CD4-positive, alpha-beta T cell treated with Interleukin-21 for 1 hour (primary cell): ENCODE measurements at places on chromosomes 7 and 10.
A peak's percentile ranks its signal among the peaks of the same experiment; 100 is the strongest.

DNA sequence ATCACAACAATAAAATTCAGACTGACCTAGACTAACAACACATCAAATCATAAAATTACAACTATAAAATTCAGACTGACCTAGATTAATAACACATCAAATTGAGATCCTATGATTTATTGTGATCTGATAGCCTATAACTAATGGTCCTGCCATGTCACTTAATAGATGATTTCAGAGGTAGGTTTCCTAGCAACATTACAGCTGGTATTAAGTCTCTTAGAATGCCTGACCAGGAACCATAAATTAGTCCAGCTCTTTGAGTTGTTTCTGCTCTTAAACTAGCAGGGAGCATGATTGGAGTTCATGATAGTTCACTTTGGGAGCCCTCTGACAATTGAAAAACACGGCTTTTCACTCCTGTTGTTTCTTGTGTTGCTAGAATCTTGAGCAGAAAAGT lies 318.9 kb downstream of the BMPER start:
- no peak for DNase-seq

DNA sequence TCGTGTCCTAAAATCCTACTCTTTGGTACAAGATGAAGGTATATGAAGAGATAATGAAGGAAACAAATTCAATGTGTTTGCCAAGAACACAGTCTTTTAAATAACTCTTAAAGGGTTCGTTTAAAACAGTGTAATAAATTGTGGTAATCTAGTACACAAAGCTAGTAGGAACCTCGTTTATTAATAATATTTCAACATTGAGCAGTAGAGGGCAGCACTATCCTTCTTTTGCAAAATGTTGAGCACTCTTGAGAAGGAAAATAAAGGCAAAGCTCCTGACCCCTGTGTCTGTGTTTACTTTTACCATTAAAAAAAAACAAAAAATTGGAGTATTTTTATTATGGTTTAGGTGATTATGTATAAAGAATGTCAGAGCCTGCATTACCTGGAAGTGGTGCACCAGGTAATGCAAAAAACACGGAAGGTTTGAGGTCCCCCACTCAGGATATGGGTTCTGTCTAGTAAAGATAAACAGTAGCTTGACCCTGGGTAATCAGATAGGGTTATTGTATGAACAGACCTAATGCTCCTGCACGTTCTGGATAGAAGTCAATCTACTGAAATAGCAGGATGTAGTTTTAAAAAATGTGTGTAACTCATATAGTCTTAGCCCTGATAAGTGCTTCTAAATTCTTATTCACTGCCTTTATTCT lies 5.7 kb upstream of the GOT1 start:
- peak; percentile 53 for DNase-seq

DNA sequence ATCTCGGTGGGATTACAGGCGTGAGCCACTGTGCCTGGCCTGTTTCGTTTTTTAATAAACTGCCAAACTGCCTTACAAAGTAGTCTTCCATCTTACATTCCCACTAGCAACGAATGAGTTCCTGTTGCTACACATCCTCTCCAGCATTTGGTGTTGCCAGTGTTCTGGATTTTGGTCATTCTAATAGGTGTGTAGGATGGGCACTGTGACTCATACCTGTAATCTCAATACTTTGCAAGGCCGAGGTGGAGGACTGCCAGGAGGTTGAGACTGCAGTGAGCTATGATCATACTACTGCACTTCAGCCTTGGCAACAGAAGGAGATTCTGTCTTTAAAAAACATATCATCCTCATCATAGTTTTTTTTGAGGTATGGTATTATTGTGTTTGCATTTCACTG lies 21.4 kb upstream of the RSBN1L start:
- DNase-seq: no peak

- DNase-seq: no peak
Observed at GRCh38 chr10:102167861-102168260, 15.7 kb downstream of the NOLC1 start.

GRCh38 chr7:37751096-37751495 lies 67.5 kb downstream of the GPR141 start:
- DNase-seq: no peak

DNA sequence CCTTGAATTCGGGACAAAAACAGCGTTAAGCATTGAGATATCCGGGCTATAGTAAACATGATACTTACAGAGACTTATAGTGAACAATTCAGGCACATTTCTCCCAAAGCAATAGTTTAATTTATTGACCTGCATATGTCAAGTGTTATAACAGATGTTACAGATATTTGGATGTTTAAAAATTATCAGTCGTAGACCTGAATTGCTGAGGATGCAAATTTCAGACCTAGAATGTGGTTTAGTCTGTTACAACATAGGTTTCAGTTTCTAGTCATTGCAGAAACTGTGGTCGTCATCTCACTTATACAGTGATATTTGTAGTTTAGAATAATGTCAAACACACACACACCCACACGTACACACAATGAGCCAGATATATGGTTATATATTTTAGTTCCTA lies 85.2 kb downstream of the VTI1A start:
- DNase-seq: peak; percentile 37

- DNase-seq: no peak
Observed at GRCh38 chr7:152579070-152579469, 96.9 kb downstream of the XRCC2 start.

DNA sequence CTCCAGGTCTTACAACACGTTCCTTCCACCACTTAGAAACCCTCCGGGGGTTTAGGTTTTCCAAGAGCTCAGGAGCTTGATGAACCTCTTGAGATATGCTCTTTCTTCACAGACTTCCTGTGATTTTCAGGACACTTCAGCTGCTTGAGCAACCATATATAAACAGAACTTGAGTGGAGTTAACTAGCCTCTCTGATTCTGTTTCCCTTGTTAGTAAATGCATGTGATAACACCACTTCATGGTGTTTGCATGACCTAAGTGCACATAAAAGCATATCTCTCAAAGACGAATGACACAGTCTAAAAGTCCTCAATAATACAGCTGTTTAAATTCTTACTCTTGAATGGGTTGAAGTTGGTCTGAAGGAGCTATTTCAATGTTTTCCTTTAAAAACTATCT lies 9.9 kb downstream of the PRR15 start:
- no peak for DNase-seq

- DNase-seq: no peak
Observed at GRCh38 chr10:119478811-119479341, 63.6 kb downstream of the RGS10 start.

- no peak for DNase-seq
Observed at GRCh38 chr7:30914596-30914995, 2.9 kb downstream of the AQP1 start.

DNA sequence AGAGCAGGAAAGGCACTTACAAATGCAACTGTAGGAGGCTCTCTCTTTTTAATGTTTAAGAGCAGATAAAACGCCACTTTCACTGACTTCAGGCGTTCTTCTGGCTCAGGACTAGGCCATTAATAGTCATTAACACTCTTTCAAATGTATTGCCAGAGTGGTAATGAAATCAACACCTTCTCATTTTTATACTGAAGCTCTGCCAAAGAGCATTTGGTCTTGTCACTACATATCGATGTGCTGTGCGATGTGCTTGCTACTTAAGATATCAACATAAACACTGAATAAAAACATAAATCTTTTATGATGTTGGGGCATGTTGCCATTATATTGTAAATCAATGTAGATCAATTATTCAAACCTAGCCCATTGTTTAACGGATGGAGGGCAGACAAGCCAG lies 634.7 kb downstream of the ARL4A start:
- no peak for DNase-seq

GRCh38 chr10:1488970-1489548 lies 248.3 kb downstream of the ADARB2 start:
- DNase-seq: no peak

DNA sequence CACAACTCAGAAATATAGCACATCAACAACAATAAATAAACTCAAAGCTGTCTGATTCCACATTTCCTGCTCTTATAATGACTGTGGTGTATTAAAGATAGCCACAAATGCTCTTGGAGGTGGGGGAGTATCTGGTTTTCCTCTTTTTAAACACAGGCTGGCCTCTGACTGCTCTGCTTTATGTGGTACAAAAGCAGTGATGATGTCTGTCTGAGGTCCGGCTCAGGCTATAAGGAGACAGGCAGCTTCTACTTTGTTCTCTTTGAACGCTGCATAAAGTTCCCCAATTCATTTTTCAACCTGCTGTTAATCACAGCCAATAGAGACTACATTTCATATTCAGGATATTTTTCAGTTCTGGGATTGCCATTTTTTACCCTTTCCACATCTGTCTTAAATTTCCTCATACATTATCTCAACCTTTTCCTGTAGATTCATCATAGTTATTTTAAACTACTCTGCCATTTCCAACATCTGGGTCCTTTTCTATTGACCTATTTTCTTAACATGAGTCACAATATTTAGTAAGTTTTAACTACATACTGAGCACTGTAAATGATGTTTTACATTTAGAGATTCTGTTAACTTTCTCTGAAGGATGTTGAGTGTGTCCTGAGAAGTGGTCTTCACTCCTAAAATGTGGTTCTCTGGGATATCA lies 64.9 kb downstream of the CRPPA start:
- DNase-seq: no peak

GRCh38 chr7:81506609-81507008 lies 263.2 kb downstream of the HGF start:
- DNase-seq: no peak

GRCh38 chr7:156751319-156751718 lies 110.7 kb downstream of the RNF32 start:
- DNase-seq: no peak

GRCh38 chr7:66642186-66642585 lies 13.5 kb downstream of the KCTD7 start:
- no peak for DNase-seq

GRCh38 chr7:86968618-86969017 lies 90.8 kb downstream of the ELAPOR2 start:
- DNase-seq: no peak

DNA sequence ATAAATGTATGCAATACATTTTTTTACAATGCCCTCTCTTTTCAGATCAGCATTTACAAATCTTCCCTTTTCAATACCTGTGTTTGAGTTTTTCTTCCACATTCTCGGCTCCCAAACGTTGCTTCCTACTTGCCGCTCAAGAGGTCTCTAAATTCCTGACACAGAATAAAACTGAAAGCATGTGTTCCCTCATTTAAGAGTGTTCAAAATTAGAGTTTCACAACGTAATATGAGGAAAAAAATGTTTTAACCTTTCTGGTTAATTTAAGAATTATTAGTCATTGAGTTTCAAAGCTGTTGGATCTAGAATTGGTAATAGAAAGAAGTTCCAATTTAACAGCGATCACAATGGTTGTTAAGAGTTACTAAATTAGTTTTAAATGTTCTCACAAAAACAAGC lies 100.4 kb downstream of the ARID5B start:
- no peak for DNase-seq

GRCh38 chr10:131656431-131656841 lies 244.4 kb upstream of the PPP2R2D start:
- DNase-seq: no peak

DNA sequence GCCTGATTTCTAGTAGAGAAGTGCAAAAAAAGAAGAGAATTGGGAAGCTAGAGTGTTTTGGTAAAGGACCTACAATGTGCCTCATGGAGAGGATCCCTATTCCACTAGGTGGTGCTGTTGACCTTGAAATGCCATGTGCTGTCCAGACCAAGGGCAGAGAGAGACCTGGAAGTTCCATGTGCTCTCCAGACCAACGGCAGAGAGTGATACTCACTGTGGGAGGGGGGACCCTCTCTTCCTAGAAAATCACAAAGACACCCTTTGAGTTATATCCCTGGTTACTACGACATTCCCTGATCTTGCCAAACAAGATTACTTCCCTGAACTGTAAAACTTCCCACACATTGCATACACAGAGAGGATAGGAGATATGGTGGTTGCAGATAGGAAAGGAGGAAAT lies 212.7 kb upstream of the ZNF804B start:
- DNase-seq: peak; percentile 8

GRCh38 chr7:3294432-3295100 lies 6.5 kb upstream of the SDK1 start:
- DNase-seq: no peak

DNA sequence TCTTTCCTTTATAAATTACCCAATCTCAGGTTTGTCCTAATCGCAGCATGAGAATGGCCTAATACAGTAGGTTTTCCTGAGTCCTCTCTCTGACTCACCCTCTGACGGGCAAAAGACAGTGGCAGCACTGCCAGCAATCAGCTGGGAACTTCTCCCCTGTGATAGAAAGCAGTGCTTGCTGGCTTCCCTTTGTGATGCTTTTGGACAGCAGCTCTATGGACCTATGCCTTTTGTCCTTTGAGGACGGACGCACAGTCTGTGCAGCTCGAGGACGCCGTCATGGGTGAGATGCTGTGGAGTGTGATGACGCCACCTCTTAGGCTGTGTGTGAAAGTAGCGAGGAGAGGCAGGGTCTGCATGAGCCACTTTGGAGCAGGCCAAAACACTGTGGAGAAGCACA lies 68.8 kb downstream of the KIAA1217 start:
- DNase-seq: no peak

DNA sequence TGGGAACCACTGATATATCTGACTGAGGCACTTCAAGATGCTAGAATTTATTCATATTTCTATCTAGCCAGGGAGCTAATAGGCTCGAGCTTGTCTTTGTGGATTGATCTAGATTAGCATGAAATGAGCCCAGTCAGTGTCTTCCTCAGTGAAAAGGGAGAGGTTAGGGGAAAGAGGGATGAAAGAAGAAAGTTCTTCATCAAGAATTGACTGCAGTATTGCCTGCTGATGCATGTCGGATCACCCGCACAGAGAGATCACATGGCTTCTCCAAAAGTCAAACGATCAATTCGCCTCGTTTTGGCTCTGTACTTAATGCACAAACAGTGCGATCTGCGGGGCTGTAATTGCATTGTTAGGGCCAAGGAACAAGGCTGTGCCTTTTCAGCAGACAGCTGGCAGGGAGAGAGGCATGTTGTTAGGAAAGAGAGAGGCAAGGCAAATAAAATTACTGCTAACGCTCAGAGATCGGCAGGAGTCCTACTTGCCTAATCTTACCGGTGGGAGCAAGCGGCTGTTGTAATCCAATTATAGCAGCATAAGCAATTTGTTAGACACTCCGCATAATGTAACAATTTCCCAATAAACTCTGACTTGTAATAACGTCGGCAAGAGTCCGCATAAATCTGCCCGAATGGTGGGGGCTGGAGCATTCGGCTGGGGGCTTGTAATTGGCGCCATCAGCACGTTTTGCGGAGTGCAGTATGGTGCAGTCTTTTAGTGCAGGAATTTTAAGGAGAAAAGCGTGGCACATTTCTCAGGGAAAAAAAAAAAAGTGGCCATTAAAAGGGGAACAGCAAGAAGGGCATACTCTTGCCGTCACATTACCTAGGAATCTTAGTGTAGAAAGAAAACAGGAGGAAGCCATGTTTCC lies 102.1 kb downstream of the POLL start:
- DNase-seq: no peak

GRCh38 chr7:151306374-151306773 lies 35.2 kb upstream of the NUB1 start:
- no peak for DNase-seq

DNA sequence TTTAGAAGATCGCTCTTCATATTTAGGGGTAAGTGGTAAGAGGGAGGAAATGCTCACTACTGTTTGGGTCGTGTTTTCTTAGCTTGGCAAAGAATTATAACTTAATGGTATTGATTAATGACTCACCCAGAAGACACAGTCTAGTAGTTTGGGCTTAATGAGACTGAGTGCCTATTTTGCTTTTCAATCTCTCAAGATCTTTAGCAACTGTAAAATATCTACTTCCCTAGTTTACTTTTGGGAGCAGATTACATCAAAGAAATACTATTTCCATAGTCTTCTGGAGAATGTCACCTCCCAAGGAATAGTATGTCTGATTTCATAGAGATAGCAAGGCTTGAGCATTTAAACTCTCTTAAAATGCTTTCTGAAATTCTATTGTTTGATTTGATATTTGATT lies 100.5 kb upstream of the SLC25A13 start:
- no peak for DNase-seq
